ENCODE measurements at places on chromosomes 11 and 22.

- DNase-seq = no peak
These were observed 36.6 kb downstream of the RPL3 start for GRCh38 chr22:39282645-39283321.

DNA sequence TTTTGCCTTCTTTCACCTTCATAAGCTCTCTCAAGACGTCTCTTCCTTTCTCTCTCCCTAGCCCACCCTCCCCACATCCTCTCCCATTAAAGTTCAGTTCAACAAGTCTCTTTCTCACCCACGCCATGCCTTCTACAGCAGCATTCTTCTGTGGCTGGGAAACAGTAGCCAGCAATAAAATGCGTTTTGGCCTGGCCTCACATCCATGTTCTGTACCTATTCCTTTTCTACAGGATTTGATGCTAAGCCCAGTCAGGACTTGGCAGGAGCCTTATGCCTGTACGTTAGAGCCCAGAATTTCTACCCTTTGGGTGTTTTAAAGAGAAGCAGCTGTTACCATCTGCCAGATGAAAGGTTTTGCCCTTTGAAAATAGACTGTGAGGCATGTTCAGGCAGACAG is 7.1 kb upstream of the CD44 start:
- DNase-seq = no peak

- no peak for DNase-seq
These were observed 2.9 kb upstream of the CYP2R1 start for GRCh38 chr11:14894657-14895598.

DNA sequence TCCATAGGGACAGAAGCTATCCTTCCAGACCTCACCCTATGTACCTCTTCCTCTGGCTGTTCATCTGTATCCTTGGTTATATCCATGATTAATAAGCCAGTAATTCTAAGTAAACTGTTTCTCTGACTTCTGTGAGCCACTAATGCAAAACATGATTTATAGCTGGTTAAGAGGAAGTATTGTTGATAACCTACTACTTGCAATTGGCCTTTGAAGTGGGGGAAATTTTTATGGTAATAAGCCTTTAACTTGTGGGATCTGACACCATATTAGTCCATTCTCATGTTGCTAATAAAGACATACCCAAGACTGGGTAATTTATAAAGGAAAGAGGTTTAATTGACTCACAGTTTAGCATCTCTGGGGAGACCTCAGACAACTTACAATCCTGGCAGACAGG is 21.9 kb downstream of the CASP12 start:
- DNase-seq = no peak

DNA sequence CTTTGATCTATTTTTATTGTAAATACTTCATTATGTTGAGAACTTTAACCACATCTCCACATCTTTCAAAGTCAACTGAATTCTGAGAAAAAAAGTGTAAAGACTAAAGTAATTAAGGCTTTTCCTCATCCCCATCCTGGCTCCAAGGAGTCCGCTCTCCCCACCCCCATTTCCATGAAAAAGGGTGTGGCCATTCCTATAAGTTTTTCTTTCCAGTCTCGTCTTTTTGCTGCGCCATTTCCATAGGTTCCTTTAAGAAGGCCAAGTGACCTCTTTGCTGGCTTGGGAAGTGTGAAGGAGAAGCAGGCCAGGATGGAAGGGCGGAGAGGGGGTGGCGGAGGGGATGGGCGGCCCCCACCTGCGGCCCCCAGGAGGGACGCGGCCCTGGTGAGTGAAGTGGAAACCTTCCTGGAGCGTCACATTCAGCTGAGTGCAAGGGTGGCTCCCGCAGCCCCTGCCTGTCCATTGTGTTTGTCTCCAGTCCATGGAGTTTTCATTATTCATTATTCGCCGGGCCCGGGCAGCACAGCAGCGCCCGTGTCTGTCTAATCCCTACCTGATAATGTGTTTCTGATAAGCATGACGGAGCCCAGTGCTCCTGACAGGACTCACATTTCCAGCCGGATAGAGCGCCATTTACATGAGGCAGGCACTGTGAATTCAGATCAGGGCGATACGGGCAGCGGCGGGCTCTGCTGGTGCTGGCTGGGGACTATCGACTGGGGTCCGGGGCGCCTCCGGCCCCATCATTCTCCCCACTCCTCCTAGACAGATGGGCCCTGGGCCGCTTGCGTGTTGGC is 739.8 kb downstream of the OPCML start:
- DNase-seq = peak; percentile 12

DNA sequence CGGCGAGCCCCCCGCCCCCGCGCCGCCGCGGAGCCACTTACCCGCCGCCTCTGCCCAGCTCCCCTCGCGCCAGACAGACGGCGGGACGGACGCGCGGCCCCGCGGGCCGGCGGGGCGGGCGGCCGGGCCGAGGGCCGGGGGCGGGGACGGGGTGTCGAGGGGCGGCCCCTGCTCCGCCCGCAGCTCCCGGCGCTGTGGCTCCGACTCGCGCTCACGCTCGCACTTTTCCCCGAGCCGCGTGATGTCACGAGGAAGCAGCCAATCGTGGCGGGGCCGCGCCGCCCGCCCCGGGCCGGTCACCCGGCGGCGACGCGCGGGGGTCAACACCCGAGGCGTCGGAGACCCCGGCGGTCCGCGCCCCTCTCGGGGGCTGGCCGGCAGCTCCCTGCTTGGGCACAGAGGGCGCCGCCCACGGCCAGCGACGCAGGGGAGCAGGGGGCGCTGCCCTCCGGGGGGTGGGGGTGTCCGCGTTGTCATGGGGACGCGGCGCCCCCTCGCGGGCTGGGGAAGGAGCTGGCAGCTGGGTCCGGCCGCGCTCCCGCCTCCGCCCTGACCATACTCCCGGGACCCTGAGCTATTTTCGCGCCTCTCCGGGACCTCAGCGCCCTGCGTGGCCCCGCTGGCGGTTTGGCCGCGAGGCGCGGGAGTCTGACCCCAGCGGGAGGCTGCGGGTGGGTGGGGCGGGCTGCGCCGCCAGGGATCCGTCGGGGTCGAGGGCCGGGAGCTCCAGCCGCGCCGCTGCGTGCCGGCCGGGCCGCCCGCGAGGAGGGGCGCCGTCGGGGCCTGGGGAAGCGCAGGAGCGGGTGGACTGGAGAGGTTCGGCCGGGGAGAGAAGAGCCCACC is at the start of gene CHRM4:
Gene CHRM4, minus strand, starts transcription at position 199 of the 843 bp plus-strand sequence. CDS start 5,219 bp downstream, outside the sequence.
- DNase-seq = peak; percentile 77

DNA sequence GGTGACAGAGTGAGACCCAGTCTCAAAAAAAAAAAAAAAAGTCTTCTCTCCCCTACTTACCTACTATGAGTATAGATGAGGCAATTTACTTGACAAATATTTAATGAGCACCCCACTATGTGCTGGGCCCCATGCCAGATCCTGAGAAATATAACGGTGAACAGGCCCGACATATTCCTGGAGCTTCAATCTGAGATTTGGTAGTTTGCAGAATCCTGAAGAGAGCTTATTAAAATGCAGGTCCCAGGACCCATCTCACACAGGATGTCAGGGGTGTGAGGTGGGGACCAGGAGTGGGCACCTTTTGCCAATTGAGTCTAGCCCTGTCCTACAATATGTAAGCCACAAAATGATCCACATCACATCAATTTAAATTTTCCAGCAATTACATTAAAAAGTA is 44.0 kb downstream of the KCNJ4 start:
- no peak for DNase-seq

GRCh38 chr11:5362017-5362625 is 10.8 kb downstream of the OR51B6 start:
- DNase-seq = no peak

DNA sequence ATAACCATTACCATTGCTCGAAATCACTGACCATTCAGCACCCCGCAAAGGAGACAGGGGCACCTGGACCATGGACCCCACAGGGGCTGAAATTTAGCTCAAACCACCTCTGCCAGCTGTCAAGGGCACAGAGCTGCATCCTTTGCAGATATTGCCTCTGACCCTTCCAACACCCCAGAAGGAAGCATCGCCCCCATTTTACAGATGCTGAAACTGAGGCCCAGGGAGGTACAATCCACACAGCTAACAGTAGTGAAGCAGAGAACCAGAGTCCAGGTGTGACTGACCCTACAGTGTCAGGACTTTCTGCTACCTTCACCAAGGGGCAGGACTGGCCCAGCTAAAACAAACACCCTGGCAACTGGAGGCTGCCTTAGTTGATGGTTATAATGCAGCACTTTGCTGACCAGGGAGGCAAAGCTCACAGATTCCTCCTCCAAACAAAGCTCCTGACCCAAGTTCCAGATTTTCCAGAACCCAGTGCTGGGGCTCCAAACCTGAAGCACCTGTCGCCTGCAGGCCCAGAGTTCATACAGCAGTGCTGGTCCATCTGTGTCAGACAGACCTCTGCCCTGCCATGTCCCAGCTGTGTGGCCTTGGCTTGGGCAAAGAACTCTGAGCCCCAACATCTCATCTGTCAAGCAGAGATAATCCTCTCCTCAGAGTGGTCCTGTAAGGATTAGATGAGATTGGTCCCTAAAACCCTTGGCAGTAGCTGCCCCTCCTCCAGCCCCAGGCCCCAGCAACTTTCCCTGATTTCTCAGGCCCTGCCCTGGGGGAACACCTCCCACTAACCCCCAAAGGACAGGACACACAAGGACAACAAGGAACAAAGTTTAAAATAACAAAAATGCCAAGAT is 15.2 kb upstream of the ARAP1 start:
- DNase-seq = no peak

GRCh38 chr11:93895106-93895862 is 44.9 kb upstream of the VSTM5 start:
- DNase-seq = peak; percentile 66

DNA sequence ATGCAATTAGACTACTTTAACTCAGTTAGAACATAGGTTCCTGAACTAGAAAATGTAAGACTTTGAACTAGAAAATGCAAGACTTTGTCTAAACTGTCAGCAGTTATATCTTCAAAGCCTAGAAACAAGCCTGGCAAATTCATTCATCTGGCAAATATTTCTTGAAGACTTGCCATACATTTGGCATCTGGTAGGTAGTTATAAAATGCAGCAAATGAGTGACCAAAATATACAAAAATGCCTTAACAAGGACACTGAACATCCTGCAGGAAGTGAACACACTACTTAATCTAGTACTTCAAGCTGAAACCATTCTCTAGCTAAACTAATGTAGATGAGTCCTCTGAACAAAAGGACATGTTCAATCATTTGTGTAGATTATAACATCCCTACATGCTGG is 84.7 kb upstream of the SCUBE2 start:
- DNase-seq = no peak

DNA sequence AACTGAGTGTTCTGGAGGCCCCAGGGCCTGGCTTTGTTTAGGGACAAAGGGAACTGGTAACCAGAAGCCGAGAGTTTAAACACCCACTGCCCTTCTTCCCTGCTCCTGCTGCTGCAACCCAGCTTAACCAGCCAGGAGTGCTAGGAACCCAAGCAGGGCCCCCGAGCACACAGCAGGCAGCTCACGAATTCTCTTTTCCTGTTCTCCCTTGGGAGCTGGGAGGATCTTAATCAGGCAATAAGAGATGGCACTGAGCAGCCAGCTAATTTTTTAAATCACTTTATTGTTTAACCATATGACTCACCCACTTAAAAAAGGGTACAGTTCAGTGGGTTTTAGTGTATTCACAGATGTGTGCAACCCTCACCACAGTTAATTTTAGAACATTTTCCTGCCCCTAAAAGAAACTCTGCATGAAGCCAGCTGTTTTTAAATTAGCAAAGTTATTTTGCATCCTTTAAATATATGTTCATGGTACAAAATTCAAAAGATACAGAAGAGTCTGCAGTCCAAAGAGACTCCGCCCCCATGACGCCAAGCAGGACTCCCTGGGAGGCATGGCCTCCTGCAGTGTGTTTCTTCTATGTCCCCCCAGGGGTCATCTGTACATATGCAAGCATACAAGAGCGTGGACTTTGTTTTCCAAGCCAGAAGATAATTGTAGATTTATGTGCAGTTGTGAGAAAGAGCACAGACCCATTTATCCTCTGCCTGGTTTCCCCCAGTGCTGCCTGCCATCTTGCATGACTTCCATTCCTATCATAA is 18.9 kb upstream of the PPP6R3 start:
- DNase-seq = peak; percentile 97

DNA sequence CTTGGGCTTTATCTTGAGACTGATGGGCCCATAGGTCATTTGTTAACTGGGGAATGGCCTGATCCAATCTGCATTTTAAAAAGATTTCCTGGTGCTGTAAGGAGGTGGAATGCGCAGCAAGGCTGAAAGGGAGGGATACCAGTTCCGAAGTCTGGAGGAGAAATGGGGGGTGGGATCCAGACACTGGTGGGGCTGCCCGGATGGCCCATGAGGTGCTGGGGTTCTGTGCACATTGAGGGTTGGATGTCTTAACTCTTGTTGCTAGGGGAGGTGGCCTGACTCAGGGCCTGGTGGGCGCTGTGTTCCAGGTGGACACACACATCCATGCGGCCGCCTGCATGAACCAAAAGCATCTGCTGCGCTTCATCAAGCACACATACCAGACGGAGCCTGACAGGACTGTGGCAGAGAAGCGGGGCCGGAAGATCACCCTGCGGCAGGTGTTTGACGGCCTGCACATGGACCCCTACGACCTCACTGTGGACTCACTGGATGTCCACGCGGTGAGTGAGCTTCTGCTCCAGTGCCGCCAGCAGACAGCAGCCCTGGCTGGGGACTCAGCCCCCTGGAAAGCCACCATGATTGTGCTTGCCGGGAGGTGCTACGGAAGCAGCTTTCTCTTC is 38.1 kb downstream of the AMPD3 start:
- DNase-seq = no peak

DNA sequence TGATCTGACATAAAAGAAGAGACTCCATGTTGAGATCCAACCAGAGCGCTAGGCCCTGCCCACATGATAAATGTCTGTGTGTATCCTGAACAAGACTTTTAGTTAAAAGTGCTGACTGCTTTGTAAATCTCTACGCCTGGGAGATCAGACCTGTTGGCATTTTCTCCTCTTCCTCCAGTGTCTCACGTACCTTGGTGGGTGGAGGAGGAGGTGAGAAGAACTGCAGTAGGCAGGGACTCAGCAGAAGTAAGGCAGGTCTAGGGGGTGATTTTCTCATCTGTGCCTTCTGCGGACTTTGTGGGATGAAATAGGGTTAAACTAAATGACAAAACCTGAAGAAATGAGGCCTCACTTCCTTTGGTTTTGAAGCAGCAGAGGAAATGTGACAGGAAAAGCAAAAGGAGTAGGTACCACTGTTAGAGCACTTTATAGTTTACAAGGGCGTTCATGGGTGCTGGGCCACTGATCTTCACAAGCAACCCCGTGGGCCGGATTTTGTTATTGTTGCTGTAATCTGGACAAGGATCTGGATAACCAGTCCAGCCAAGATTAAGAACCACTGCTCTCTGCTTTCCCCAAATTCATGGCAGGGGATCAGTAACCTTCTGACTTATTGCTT is 36.7 kb upstream of the PLET1 start:
- no peak for DNase-seq

GRCh38 chr11:130181295-130182272 is 22.0 kb downstream of the ST14 start:
- DNase-seq = peak; percentile 90

- peak; percentile 39 for DNase-seq
These were observed 19.0 kb upstream of the CABP7 start for GRCh38 chr22:29700900-29701154.

GRCh38 chr22:45651931-45652528 is 19.6 kb upstream of the ATXN10 start:
- no peak for DNase-seq
